Stimulated activated CD8-positive, alpha-beta memory T cell treated with anti-CD3 and anti-CD28 coated beads, Interleukin-15, amount 100 ng/mL, for 48 hours (primary cell): ENCODE measurements at places on chromosomes 12 and 14.

DNA sequence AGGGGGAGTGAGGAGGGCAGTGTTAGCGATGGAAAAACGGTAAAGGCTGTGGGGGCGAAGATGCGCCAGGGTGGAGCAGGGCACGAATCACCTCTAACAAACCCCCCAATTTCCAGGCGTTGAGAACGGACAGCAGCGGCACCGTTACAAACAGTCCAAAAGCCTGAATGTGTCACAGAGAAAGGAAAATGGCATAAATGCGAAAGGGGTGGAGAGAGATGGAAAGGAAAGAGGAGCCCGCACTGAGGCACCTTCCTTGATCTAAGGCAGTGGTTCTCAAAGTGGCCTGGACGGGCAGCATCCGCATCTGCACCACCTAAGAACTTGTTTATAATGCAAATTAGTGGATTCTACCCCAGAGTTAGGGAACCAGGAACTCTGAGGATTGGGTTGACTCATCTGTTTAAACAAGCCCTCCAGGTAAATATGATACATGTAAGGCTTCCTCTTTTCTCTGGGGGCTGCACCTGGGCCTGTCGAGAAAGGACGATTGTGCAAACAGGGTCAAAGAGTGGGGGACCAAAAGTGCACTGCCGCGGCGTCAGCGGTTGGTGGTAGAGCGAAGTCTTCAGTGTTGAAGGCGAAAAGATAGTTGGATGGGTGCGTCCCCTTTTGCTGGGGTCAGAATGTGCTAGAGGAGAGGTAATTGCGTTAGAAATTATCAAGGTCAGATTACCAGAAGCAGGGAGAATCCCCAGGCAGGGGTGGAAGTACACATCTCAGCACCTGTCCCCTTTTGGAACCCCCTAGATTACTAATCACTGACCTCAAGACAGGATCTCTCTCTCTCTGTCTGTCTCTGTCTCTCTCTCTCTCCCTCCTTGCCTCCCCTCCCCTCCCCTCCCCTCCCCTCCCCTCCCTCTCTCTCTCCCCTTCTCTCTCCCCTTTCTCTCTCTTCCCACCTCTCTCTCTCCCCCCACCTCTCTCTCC is 1.3 kb upstream of the KCNH5 start:
- no peak for DNase-seq

DNA sequence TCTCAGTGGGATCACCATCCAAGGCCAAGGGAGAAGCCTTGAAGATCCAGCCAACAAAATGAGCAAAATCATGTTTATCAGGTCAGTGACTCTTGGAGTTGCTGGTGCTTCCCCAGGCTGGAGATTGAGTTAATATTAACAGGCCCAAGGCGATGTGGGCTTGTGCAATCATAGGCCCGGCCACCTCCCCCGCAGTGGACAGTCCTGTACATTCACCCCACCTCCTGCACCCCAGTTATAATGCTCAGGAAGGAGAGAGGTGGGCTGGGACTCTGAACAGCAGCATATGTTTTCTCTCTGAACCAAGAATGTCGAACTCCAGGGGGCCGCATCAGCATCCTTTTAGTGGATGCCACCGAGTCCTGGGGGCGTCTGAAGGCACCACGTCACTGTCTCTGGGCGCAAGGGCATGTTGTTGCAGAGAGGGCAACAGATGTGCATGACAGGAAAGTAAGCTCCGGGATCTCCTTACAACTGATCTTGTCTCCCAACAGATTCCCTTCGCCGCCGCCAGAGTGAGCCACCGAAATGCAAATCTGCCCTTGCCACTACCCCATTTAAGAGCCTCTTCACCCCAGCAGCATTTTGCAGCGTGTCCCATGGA is 32.2 kb upstream of the SERPINA6 start:
- no peak for DNase-seq

GRCh38 chr12:68375756-68376695 is 43.9 kb upstream of the MDM1 start:
- no peak for DNase-seq

- no peak for DNase-seq
Measured at GRCh38 chr12:107411792-107412535, 273.6 kb upstream of the PWP1 start.

- peak; percentile 20 for DNase-seq
Measured at GRCh38 chr12:9906873-9907272, 25.3 kb downstream of the CLEC2A start.

- DNase-seq, result no peak
Measured at GRCh38 chr14:64632056-64632455, 72.2 kb upstream of the PLEKHG3 start.
